ENCODE measurements at places on chromosomes 5 and 9.

DNA sequence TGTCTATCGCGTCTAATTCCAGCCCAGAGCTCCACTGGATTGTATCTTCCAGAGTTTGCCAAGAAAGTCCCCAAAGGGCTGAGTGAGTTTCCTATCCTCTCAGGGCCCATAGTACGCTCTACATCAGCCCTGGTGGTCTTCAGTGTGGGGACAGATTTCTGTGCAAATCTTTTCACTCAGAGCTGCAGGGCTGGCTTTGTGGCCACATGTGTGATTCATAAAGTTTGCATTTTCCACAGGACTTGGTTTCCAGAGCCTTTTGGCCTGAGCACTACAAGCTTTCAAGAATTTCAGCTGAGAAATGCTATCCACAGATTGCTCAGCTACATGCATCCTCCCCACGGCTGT lies 76.7 kb upstream of the CXCL14 start:
- no peak for DNase-seq

- DNase-seq, result no peak
These were observed 18.2 kb downstream of the NR2F1 start for GRCh38 chr5:93601071-93601801.

- DNase-seq, result no peak
These were observed 23.3 kb upstream of the ACO1 start for GRCh38 chr9:32360983-32361673.

DNA sequence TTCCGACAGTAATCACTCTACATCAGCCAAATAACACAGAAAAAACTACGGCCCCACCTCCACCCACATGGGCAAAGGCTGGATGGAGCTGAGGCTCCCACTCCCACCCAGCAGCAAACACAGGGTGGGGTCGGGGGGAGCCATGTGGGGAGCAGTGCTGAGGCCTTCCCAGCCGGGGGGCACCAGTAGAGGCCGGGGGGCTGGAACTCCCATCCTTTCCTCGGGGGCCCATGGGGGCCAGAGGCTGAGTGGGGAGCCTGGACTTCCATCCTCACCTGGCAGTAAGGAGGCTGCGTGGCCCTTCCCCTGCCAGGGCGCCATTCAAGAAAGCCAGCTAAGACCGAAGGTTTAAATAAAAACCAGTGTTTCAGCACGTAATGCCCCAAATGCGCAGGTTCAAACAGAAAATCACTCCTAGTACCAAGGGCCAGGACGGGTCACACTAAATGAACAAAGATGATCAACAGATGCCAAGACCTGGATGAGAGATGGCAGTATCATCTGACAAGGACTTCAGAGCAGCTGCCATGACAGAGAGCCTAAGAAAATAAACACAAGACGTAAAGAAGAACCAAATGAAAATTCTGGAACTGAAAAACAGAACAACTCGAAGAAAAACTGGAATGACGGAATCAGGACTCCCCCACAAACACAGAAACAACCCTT lies 9.4 kb downstream of the CCDC127 start:
- no peak for DNase-seq

- DNase-seq, result no peak
These were observed 154.5 kb upstream of the APC start for GRCh38 chr5:112583166-112583565.

GRCh38 chr9:131320031-131320685 lies 30.6 kb downstream of the PLPP7 start:
- no peak for DNase-seq

GRCh38 chr5:78755822-78756429 lies 107.4 kb upstream of the LHFPL2 start:
- no peak for DNase-seq

DNA sequence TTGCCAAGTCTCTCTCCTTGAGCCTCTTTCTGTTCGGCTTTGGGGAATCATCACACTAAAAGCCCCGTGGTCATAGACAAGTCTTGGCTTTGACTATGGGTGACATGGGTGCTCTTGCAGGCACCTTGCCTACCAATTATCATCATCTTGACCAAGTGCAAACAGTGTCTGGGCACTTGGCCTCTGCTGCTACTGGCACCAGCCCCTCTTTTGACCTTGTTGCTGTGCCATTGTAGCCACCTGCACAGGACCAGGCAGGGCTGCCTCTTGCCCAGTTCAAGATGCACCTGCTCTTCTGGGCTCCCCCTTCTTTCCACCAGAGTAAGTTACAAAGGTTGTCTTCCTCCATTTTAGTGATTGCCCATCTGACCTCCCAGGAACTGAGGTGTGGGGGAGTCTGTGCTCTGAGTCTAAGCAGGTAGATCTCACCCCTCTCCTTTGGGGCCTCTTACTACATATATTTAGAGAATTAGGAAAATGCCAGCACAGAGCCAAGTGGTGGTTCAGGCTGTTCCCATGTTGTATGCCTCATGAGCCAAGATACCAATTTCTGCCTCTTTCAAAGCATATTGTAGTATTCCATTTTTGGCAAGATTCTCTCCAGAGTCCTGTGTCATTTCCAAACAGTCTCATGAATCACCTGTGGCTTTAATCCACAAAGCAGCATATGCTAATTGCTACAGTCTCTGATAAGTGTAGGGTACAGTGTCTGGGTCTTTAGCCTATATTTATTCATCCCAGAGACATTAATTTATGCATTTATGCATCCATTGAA lies 142.9 kb upstream of the DAP start:
- DNase-seq, result no peak

DNA sequence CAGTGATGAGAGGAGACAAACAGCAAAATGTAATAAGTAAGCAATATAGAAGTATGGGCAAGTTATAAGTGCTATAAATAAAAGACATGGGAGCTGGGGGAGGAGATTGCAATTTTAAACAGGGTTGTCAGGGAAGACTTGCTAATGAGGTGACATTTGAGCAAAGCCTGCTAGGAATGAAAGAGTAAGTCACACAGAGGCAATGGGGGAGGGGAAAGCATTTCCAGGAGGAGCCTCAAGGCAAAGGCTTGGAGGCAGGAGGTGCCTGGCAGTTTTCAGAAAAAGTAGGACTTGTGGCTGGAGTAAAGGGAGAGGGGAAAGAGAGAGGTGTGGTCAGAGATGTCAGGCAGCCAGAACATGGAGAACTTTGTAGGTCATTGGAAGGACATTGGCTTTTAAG lies 124.4 kb upstream of the NMUR2 start:
- no peak for DNase-seq

DNA sequence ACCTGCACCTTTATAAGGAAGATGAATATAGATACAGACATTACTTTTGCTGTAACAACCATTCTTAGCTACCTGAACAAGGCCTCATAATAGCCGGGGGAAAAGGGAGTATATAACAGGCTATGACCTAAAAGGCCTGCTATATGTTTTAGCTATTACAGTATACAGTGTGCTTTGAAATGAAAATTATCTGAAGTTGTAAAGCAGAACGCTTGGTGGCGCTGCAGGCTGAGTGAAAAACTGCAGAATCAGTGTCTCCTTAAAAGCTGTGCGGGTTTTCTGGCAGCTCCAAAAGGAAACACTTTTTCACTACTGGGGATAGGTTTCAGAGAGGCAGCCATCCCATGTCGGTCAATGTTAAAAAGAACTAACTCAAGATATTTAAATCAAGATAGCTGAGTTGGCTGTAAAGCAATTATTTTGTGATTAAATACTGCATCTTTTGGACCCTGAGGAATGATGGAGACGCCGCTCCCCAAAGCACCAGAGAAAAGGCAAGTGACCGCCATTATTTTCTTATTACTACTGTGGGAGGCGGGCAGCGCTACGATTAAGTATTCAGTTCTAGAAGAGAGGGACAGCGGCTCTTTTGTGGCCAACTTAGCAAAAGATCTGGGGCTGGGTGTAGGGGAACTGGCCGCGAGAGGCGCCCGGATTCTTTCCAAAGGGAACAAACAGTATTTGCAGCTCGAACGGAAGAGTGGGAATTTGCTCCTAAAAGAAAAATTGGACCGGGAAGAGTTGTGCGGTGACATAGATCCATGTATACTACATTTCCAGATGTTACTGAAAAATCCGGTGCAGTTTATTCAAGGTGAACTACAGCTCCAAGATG lies 5.9 kb downstream of the PCDHB6 start:
- DNase-seq, result no peak

- no peak for DNase-seq
These were observed 52.3 kb upstream of the MTAP start for GRCh38 chr9:21750021-21750735.

DNA sequence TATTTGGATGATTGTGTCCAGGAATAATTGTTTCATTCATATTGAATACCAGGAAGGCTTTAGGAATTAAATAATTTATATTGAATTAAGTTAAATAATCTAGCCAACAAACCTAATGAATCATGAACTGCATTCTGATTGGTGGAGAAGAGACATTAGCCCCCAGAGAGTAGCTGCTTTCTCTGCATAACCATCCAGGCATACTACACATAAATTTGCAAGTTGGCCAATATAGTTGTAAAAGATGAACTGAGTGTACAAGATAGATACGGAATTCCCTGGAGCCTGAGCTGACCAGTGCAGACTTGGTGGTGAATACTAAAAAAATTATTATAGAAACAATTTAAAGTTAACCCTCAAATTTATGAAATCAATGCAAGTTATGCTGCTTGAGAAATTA lies 311.8 kb upstream of the KIF2A start:
- DNase-seq, result no peak

Measured in activated T-cell treated with anti-CD3 and anti-CD28 coated beads, Interleukin-2, amount 50 U/mL, for 1 hour (primary cell).